Hypothalamus (tissue), 51 donors: ENCODE measurements at places on chromosomes 3 and 15.

DNA sequence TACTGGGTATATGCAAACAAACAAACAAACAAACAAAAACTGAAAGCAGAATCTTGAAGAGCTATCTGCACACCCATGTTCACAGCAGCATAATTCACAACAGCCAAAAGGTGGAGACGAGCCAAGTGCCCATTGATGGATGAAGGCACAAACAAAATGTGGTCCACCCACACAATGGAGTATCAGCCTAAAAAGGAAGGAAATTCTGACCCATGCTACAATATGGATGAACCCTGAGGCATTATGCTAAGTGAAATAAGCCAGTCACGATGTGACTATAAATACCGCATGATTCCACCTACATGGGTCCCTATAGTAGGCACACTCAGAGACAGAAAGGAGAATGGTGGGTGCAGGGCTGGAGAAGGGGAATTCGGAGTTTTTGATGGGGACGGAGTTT lies 24.1 kb downstream of the XPC start:
- no peak for DNase-seq

GRCh38 chr15:81303244-81304225 lies 20.4 kb downstream of the STARD5 start:
- DNase-seq = no peak

GRCh38 chr3:11547498-11547897 lies 96.2 kb downstream of the VGLL4 start:
- DNase-seq = no peak

- no peak for DNase-seq
These were observed 2.1 kb downstream of the RAB43 start for GRCh38 chr3:129119365-129120100.

DNA sequence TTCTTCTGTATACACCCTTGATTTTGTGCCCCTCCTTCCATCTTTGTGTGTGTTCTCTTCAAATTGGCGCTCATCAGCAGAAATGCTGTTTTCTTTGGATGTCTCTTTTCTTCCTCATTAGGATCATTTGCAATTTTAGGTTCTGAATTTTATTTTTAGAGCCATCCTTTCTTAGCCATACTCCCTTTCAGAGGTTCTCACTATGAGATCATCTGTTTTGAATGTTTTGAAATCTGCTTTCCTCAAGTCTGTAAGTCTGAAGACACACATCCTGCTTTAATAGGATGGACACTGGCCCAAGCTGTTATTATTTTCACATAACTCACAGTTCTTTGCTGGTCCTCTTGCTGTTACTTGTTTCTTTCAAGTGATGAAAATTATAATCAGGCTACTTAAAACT lies 124.8 kb downstream of the BDH1 start:
- no peak for DNase-seq
